Endothelial cell (in vitro differentiated cells): ENCODE measurements at places on chromosomes 5 and 9. TPM values are rescaled to one million over a fixed set of nuclear protein-coding genes. Genes with fewer than 3 reads are reported as not detected.
A peak's percentile ranks its signal among the peaks of the same experiment; 100 is the strongest.

DNA sequence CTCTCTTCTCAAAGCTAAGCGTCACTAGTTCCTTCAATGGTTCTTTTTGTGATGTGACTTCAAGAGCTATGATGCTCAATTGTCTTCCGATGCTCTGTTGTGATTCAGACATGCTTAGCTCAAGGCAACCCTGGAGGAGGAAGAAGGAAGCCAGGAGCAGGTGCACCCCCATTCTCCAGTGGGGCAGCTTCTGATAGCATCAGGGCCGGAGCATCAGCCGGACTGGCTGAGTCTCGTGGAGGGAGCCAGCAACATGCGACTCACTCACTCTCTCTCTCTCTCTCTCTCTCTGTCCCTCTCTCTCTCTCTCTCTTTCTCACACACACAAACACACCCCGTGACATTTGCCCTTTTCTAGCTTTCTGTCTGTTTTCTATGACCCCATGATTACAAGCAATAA is 140.2 kb downstream of the HSD17B3 start:
- DNase-seq, result no peak

DNA sequence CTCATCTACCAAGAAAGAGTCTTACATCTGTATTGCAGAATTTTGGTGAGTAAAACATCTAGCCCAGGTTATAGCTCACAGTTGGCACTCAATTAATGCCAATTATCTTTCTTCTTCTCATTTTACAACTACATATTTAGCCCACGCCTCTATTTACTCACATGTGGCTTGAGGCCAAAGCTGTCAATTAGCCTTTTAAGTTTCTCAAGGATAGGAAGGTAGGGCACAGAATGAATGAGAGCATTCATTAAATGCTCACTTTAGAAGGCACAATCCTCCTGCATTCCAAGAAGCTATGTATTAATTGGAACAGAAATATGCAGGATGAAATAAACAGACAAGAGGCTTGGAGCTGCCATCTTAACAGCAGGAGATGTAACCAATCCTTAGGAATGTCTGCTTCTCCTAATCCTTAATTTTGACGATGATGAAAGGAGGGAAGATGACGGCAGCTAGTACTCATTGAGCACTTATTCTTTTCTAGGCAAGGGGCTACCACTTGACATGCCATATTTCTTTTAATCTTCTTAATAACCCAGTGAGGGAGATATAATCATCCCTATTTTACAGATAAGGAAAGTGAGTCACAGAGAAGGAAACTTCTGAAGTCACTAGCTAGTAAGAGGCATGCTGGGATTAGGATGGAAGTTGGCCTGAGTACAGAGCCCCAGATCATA is 30.8 kb upstream of the PANK3 start:
- DNase-seq, result no peak

DNA sequence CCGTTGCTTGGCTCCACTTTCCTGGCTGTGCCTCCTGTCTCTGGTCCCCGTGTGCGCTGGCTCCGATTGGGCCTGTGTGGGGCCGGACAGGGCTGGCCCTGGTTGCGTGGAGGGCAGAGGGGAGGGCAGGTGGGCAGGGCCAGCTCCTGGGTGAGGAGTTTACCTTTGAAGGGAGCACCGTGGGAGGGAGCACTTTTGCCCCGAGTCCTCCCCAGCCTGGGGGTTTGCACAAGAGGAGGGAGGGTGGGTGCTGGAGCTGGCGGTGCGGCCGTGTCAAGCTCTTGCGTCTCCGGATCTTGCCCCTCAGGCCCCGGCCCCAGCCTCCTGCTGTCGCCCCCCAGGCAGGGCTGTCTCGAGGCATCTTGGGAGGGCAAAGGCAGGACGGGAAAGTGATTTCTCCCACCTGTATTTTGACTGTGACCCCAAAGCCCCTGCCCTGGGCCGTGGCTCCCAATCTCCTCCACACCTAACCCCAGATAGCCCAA is 48.3 kb upstream of the EXOC3 start:
- no peak for DNase-seq

GRCh38 chr5:157184117-157184670 is 3.6 kb downstream of the ITK start:
- DNase-seq, result no peak

DNA sequence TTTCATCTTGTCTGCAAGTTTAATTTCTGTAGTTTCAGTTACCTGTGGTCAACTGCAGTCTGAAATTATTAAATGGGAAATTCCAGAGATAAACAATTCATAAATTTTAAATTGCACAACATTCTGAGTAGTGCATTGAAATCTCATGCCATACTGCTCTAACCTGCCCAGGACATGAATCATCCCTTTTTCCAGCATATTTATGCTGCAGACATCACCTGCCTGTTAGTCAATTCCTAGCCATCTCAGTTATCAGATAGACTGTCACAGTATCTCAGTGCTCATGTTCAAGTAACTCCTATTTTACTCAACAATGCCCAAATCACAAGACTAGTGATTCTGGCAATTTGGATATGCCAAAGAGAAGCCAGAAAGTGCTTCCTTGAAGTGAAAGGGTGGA is 223.0 kb upstream of the GRIA1 start:
- no peak for DNase-seq

DNA sequence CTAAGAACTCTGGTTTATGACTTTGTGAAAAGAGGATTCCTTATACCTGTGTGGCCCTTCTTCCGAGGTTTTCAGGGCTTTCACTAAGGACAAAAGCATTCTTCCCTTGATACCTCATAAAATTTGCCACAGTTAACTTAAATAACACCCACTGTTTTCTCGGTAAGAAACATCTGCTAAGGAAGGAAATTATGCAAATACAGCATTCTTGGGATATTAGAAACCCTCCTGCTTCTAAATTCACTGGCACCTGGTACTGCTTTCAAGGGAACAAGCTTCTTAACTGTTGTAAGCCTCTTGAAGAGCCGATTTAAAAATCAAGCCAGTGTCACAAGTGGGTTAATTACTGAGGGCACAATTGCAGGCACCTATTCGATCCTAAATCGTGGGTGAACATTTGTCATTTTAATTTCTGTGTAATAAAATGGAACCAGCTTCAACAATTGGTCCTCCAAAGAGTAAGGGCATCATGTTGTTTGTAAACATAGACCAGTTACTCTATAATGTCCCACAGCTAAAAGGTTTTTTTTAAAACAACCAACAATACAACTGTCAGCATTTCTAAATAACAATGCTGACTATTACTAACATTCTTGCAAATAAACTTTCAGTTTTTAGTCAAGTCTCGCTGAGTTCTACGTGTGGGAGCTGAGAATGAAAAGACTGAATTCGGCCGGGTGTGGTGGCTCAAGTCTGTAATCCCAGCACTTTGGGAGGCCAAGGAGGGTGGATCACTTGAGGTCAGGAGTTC is 26.6 kb downstream of the AK3 start:
- no peak for DNase-seq

DNA sequence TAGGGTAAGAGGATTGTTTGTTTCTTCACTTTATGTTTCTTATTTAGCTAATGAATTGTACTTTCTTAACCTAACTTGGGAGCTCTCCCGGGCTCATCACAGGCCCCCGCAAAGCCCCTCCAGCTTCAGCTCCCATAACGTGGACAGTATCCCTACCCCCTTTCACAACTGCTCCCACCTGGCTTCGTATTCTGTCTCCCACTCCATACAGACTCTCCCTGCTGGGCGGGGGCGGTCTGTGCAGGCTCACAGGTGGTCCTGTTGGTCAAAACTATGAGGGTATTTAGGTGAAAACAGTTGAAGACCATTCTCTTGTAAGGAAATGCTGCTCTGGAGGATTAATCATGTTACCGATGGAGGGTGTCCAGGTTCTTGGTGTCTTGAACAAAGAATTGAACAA is 805.3 kb downstream of the SEMA5A start:
- DNase-seq, result no peak

GRCh38 chr9:16085167-16085726 is 532.4 kb downstream of the CCDC171 start:
- no peak for DNase-seq

DNA sequence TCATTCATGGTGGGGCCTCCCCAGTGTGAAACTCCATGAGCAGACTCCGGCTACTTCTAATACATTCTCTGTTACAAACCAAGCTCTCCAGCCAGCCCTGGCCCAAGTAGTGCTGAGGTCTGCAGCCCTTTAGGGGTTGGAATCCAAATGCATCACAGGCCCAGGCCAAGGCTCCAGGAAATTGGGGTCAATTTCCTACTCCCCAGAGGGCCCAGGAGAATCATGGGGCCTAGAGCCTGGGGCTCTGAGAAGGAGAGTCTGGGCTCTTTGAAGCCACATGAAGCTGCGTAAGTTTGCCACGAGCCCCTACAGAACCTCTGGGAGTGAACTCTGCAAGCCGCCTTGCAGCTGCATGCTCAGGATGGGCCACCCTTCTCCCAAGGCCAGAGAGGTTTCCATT is 206.4 kb downstream of the PAPPA start:
- DNase-seq, result no peak

DNA sequence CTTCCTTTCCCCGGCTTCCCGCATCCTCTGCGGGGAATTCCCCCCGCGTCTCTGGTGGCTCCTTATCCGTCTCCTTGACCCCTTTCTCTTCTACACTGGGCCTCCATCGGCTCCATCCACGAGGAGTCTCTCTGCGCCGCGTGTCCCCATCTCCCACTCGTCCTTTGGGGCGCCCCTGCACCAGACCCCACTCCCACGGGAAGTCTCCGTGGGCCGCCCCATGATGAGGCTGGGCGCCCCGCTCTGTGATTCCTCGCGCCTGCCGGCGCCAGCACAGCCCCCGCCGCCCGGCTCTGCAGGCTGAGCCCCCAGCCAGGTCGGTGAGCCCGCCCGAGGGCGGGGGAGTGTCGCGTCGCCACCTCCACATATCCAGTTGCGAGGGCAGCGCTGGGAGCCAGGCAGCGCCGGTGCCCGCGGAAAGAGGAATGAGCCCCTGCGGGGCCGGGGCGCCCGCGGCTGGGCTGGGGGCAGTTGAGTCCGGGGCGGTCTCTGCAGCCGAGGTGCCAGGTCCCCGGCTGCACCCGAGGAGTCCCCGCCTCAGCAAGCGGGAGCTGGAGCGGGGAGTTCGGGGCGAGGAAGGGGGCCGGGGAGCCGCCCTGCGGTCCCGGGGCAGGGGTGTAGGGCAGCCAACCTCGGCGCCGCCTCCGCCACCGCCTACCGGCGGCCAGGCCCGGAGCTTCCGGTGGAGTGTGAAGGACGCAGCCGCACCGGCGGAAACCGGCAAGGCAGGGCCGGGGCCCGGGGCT is 2.1 kb upstream of the TRAF1 start:
- DNase-seq, result peak; percentile 66

The PHF24 gene
- 0.13 TPM for total RNA-seq

The DBH gene
- total RNA-seq, result 0.08 TPM

The CCL28 gene
- 0.46 TPM for total RNA-seq

The CDC25C gene
- total RNA-seq, result 3.8 TPM

The REEP2 gene
- 72.8 TPM for total RNA-seq
